NCI-H1417 (cell line): ENCODE measurements at places on chromosomes 7 and 10.
A peak's percentile ranks its signal among the peaks of the same experiment; 100 is the strongest.

- DNase-seq, result no peak
Measured at GRCh38 chr7:98236355-98237185, 15.5 kb downstream of the TECPR1 start.

- no peak for DNase-seq
Measured at GRCh38 chr7:87231711-87232110, 12.2 kb upstream of the TMEM243 start.

DNA sequence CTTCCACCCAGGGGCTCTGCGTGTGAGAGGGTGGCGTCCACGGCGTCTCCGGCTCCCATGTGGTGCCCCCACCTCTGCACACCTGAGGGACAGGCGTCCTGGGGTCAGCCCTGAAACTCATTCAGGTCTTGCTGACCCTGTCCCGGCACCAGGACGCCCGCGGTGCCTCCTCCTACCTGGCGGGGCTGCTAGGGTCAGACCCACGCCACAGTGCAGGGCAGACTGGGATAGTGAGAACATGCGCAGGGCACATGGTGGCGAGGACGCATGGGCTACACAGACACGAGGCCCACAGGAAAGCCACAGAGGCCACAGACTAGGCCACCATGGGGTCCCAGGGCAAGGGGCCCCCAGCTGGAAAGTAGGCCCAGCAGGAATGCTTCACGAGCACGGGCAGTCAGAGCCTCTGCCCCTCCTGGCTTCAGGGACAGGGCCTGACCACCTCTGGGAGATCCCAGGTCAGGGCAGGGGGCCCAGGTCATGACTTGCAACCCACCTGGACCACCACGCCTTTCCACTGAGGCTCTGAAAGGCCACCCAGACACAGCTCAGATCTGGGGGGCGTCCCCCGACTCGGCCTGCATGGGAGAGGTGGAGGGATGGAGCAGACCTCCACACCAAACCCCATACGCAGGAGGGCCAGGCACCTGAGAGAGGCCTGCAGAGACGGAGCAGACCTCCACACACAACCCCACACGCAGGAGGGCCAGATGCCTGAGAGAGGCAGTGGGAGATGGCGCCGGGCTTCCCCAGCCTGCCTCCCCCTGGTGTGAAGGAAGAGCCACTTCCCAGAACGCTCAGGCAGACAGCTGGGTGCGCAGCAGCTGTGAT is 188.6 kb downstream of the ELFN1 start:
- DNase-seq, result no peak

GRCh38 chr10:133527771-133528271 is 658 bp downstream of the CYP2E1 start:
- no peak for DNase-seq

DNA sequence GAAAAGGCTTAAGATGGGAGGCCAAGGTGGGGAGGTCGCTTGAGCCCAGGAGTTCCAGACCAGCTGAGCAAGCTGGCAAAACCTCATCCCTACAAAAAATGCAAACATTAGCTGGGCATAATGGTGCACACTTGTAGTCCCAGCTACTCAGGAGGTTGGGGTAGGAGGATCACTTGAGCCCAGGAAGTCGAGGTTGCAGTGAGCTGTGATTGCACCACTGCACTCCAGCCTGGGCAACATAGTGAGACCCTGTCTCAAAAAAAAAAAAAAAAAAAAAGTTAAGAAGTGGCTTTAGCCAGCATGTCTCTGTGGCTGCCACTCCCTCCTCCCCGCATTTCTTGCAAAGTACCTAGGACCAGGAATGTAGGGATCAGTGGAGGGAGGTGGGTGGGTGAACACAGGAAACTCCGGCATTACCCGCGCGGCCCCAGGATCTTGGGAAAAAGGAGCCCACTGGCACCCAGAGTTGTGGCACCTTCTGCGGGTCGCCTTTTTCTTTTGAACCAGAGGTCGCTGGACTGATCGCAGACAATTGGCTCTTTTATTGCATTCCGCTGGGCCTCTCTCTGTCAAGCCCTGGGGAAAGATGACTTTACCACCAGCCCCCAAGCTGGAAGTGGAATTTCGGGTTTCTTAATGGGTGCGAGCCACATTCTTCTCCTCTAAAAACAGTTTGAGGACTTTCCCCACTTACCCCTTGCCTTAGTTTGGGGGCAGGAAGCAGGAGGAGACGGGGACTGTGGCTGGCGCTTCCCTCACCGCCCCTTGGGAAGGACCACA is 3.5 kb downstream of the VGF start:
- DNase-seq, result no peak

DNA sequence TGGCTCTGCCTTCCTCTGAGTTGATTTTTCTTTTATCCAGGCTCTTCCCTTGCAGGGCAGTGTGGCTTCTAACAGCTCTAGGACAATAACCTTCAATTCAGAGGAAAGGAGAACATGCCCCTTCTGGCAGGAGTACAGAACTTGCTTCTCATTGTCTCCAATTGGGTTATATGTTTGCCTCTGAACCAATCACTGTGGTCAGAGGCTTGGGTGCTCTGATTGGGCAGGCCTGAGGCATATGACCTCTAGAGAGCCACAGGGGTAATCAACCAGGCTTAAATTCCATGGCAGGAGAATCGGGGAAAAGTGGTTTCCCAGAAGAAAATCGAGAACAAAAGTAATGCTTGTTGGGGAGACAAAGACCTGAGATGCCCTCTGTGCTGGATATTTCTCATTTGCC is 240.0 kb downstream of the REEP3 start:
- DNase-seq, result no peak

- DNase-seq, result no peak
Measured at GRCh38 chr10:128972036-128972405, 495.0 kb upstream of the MGMT start.

- no peak for DNase-seq
Measured at GRCh38 chr10:125844751-125845221, 21.4 kb downstream of the BCCIP start.

DNA sequence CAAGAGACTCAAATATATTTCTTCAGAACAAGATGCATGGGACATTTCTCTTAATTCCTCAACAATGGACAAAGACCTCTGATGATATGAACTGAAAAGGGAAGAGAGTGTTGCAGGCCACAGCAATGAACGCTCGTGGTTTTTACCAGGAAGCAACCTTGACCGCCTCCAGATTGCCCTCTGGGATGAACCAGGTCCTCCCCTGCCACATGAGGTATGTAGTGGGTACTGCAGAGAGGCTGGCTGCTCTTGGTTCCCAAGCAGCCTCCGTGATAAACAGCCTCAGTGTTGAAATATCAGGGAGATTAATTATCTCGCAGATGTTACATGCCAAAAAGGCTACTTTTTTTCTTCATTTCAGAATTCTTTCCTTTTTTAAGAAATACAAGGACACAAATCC is 338.8 kb downstream of the ELMO1 start:
- no peak for DNase-seq

GRCh38 chr7:101814081-101814990 is 3.1 kb upstream of the CUX1 start:
- peak; percentile 68 for DNase-seq

DNA sequence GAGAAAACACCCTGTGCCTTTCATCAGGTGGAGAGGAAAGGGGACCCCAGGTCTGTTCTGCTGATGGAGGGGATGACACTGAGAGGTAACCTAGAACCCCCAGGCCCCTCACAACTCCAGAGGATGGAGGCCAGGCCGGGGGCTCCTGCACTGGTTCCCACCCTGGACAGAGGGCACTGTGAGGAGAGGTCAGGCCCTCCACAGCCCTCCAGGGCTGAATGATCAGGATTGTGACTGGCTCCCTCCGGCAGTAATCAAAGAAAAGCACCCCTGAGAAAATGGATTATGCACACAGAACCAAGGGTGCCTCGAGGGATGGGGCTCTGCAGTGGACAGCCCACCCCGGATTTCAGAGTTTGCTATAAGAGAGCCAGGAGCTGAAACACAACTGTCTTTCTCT is 502.8 kb downstream of the TCERG1L start:
- no peak for DNase-seq

GRCh38 chr7:27240015-27240731 is 2.4 kb upstream of the EVX1 start:
- peak; percentile 25 for DNase-seq

GRCh38 chr7:20514364-20514763 is 101.1 kb upstream of the ABCB5 start:
- DNase-seq, result peak; percentile 89

- peak; percentile 22 for DNase-seq
Measured at GRCh38 chr10:60282771-60283353, 106.8 kb downstream of the ANK3 start.

GRCh38 chr10:101310529-101311184 is 43.3 kb upstream of the BTRC start:
- no peak for DNase-seq

DNA sequence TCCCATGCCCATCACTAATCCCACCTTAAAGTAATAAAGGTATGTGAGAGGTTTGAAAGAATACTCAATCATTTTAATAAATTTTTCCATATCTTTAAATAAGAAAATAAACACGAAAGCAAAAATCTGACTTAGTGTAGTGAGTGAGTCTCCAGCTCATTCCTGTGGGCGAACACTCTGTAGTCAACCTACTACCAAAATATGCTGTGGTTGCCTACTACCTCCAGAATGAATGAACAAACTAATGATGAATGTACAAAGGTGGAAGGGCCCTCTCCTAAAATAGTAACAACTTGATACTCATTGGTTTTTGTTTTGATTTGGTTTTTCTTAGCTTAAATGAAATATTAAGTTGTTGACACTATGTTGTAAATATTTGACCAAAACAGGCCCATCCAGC is 195.5 kb upstream of the HPS1 start:
- DNase-seq, result no peak

- DNase-seq, result no peak
Measured at GRCh38 chr7:96738705-96739104, 29.1 kb upstream of the SEM1 start.

DNA sequence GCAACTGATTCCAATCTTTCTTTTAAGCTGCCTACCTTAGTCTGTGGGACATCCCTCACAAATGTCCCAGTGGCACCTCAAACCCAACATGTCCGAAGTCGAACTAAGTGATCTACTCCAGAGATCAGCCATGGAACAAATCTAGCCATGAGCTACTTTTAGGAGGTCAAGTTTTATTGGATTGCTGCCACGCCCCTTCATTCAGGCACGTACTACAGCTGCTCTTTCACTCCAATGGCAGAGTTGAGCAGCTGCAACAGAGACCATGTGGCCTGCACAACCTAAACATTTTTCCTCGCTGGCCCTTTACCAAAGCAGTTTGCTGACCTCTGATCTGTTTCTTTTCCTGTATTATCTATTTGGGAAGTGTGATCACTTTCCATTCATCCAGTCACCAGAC is 192.4 kb upstream of the CDCA7L start:
- no peak for DNase-seq

DNA sequence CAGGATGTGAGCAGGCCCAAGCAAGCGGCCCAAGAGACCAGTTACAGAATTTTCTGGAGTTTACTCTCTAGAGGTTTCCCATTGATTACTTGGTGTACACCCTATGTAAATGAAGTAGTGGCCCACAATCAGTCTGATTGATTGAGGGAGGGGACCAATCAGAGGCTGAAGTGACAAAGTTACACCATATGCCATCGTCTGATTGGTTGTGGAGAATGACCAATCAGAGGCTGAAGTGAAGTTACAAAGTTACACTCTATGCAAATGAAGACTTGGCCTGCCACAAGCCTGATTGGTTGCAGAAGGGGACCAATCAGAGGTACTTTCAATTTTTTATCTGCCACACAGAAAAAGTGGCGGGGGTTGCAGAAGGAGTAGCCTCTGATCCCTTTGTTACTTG is 83.7 kb downstream of the KIF20B start:
- no peak for DNase-seq

GRCh38 chr7:117993377-117994003 is 120.2 kb upstream of the CTTNBP2 start:
- peak; percentile 28 for DNase-seq

- DNase-seq, result no peak
Measured at GRCh38 chr7:5636914-5637313, 144.5 kb downstream of the RNF216 start.

GRCh38 chr10:59991661-59992060 is 85.3 kb upstream of the CCDC6 start:
- DNase-seq, result peak; percentile 46

- DNase-seq, result no peak
Measured at GRCh38 chr10:132111871-132112341, 46.2 kb downstream of the JAKMIP3 start.

GRCh38 chr10:77520290-77520689 is 117.3 kb downstream of the KCNMA1 start:
- DNase-seq, result no peak

- no peak for DNase-seq
Measured at GRCh38 chr7:125668321-125668993, 738.8 kb upstream of the POT1 start.

DNA sequence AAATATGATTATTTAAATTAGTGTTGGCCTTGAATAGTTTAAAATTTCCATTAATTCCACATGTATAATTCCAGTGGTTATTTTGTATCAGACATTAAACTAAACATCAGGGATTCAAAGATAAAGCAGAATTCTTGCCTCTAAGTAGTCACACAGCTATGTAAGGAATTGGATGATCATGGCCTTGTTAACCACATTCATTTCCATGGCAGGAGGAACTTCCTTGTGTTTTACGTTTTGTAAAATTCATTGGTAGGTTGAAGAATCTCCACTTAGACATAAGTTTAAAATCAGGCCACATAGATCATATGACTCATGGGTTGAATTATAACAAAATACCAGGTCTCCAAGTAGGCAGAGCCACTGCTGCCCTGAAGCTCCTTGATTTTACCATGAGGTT is 289.7 kb downstream of the PLXDC2 start:
- DNase-seq, result no peak

- DNase-seq, result peak; percentile 64
Measured at GRCh38 chr7:93551063-93551895, 23.2 kb downstream of the CALCR start.

GRCh38 chr7:112080441-112080840 is 125.8 kb downstream of the DOCK4 start:
- no peak for DNase-seq

DNA sequence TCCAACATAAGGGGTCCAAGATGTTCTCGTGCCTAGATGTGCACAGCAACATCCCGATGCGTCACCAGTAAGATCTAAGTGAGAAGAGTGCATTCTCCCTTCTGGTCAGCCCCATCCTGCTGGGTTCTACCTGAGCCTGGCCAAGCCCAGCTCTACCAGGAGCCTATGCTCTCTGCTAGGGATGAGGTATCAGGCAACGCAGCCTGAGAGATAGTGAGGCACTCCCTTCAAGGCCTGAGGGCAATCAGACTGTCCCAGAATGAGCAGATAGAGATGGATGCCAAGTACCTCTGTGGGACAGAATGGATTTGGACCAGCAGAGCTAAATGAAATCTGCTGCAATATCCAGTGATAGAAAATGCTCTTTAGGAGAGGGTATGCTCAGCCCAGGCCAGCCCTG is 26.7 kb downstream of the DDC start:
- DNase-seq, result no peak
